ENCODE measurements at places on chromosomes 16 and 17. TPM values are rescaled to one million over a fixed set of nuclear protein-coding genes. Genes with fewer than 3 reads are reported as not detected.

- no peak for DNase-seq
- H3K36me3 ChIP-seq, result peaks cover 8% of the 10 kb centered on the region
- H3K4me3 ChIP-seq, result no peak within 1 kb of the TSS
- H3K27me3 ChIP-seq, result no peaks in the 10 kb centered on the region
- no peak within 1 kb of the TSS for H3K27ac ChIP-seq
These were observed at the start of gene BRICD5 for GRCh38 chr16:2210386-2211365. Gene BRICD5 (minus strand): TSS chr16:2210863. CDS start chr16:2210833, 30 bp downstream.

The SLFN12L gene
- total RNA-seq, result 44.7 TPM

The TLCD2 gene
- not detected for total RNA-seq

The KRTAP17-1 gene
- not detected for total RNA-seq

DNA sequence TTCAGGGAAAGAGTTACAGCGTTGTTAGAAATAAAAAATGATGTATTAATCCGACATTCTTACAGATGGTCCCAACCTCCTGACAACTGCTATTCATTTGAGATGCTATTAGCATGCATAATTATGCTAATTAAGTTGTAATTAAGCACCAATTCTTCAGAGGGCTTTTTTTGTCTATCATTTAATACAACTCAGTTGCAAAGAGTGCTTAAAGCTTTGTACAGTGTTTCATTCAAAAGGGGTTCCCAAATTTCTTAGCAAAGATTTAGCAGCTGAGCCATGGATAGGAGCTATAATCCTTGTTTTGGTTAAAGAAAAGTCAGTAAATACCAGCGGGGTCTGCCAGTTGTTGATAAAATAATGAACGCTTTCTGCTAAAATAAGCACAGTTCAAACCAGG, 150.7 kb upstream of the DYNLRB2 start:
- no peak overlapping the region for H3K4me3 ChIP-seq

The ZNRF1 gene
- total RNA-seq, result 1.5 TPM

The OR4D1 gene
- 2.9 TPM for total RNA-seq

GRCh38 chr16:15879255-15879811, 9.1 kb downstream of the CEP20 start:
- H3K36me3 ChIP-seq, result peaks cover 4% of the 10 kb centered on the region
- DNase-seq, result no peak
- H3K27me3 ChIP-seq, result no peaks in the 10 kb centered on the region

GRCh38 chr17:27995554-27995953, 46.9 kb upstream of the NLK start:
- H3K36me3 ChIP-seq, result no peaks in the 10 kb centered on the region
- H3K27me3 ChIP-seq, result peaks cover 2% of the 10 kb centered on the region
- no peak for DNase-seq
- H3K27ac ChIP-seq, result no peak overlapping the region
- H3K4me1 ChIP-seq, result no peaks in the 10 kb centered on the region
- no peak overlapping the region for H3K4me3 ChIP-seq

GRCh38 chr17:4425398-4425797, 8.3 kb upstream of the SPNS3 start:
- DNase-seq, result no peak
- H3K4me1 ChIP-seq, result peaks cover 7% of the 10 kb centered on the region
- no peak overlapping the region for H3K27ac ChIP-seq
- no peaks in the 10 kb centered on the region for H3K36me3 ChIP-seq
- H3K4me3 ChIP-seq, result no peak overlapping the region

The MAP2K6 gene
- total RNA-seq, result 15.9 TPM

The PRSS21 gene
- 2.9 TPM for total RNA-seq

GRCh38 chr16:78890373-78890895, 710.1 kb downstream of the MAF start:
- no peak for DNase-seq
- H3K27me3 ChIP-seq, result no peaks in the 10 kb centered on the region
- peaks cover 14% of the 10 kb centered on the region for H3K36me3 ChIP-seq
- H3K4me3 ChIP-seq, result no peak overlapping the region
- H3K4me1 ChIP-seq, result peaks cover 4% of the 10 kb centered on the region

- H3K4me3 ChIP-seq, result no peak overlapping the region
- peaks cover 69% of the 10 kb centered on the region for H3K27me3 ChIP-seq
- H3K4me1 ChIP-seq, result peaks cover under 1% of the 10 kb centered on the region
- no peak for DNase-seq
- H3K27ac ChIP-seq, result no peak overlapping the region
These were observed 180.9 kb downstream of the AIPL1 start for GRCh38 chr17:6254036-6254435.

The IL17C gene
- total RNA-seq, result 0.60 TPM

All from naive thymus-derived CD8-positive, alpha-beta T cell (primary cell).